ENCODE measurements at places on chromosomes 4 and X.

DNA sequence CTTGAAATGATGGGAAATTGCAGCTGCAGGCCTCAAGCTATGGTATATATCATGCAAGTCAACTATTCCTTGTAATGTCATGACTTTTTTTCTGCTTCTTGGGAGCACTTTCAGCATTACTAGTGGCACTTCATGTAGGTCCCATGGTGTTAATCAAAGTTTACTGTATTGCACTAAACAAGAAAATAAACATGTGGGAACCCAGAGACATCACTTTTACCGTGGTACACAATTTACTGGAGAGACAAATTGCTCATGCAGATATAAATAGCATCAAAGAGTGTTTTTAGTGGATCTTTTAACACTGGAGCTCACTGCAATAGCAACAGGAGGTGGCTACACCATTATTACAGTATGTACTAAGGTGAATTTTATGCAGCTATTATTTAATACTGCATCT, 79.2 kb downstream of the UNC5C start:
- no peak for DNase-seq

DNA sequence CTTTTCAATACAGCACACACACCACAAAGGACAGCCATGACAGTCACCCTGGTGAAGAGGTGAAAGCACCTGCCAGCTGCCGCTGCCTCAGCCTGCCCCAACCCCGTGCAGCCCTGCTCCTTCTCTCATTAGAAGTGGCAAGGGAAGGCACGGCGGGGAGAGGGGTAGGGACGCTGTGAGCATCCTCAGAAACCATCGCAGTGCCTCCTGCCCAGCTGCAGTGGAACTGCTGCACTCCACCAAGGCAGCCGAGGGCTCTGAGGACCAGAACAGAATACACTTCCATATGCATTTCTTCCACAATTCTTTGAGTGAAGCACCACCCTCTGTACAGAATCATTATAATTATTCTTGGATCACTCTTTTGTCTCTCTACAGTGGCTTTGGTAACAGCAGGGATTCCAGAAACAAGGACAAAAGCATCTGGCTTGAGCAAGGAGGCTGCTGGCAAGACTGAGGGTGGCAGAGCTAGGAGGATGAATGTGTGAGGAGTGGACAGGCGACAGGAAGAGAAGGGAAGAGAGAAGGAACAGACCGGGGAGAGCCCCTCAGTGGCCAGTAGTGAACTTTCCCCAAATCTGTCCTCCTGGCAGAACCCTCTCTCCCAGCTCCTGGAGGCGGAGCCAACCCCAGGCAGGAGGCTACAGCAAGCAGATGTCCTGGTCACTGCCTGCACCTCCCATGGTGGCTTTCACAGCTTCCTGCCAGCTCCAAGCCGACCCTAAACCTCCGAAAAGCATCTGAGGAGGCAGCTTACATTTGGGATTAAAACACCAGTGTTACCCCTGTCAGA, 73.2 kb downstream of the MTNR1A start:
- DNase-seq, result no peak

DNA sequence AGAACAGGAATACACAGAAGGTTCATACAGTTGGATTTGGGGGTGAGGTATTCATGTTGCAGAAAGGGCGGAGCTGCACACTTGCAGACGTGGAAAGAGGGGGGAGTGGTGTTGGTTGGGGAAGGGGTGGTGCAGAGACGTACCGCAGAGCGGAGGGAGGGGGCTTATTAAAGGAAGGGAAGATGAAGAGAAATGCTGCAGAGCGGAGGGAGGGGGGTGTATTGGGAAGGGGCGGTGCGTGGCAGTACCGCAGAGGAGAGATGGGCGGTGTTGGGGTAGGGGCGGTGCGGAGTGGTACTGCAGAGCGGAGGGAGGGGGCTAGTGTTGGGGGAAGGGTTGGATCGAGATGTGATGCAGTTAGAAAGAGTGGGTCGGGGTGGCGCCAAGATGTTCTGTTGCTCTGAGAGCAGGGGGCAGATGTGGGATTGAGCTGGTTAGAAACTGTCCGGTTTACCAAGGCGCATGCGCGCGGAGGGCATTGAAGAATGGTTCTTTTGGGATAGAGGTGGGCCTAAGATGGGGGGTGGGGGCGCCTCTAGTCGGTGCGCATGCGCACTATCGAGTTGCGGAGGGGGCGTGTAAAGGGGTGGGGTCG, 900 bp downstream of the TRO start:
- DNase-seq, result peak; percentile 93

DNA sequence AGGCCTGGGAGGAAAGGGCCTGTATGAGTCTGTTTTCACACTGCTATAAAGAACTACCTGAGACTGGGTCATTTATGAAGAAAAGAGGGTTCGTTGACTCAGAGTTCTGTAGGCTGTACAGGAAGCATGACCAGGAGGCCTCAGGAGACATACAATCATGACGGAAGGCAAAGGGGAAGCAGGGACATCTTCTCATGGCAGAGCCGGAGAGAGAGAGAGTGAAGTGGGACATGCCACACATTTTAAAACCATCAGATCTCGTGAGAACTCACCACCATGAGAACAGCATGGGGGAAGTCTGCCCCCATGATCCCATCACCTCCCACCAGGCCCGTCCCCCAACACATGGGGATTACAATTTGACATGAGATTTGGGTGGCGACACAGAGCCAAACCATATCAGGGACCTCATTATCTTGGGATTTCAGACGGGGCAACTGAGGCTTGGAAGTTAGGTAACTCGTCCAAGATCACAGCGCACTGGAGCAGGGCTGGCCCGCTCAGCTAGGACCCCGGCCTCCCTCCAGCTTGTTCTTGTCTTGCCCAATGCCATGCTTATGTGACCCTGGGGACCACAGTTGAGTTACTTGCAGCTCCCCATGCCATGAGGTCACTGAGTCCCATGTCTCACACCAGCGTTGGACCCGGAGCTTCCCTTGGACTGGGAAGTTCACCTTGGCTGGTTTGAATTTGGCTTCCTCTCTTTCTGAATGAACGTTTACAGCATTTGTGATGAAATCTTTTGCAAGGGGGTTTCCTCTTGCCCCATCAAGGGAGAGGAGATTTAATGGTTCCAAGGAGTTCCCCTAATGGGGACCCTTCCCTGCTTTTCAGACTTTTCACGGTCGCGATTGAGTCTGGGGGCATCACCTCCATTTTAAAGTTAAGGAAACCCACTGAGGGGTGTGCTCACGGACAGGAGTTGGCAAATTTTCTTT, 18.1 kb downstream of the HTRA3 start:
- no peak for DNase-seq

- DNase-seq, result peak; percentile 8
These were observed 128.5 kb downstream of the LARP7 start for GRCh38 chr4:112765317-112765974.

GRCh38 chr4:138948918-138949317, 66.7 kb upstream of the NOCT start:
- DNase-seq, result no peak

GRCh38 chr4:88745175-88745574, 47.5 kb upstream of the NAP1L5 start:
- DNase-seq, result no peak

DNA sequence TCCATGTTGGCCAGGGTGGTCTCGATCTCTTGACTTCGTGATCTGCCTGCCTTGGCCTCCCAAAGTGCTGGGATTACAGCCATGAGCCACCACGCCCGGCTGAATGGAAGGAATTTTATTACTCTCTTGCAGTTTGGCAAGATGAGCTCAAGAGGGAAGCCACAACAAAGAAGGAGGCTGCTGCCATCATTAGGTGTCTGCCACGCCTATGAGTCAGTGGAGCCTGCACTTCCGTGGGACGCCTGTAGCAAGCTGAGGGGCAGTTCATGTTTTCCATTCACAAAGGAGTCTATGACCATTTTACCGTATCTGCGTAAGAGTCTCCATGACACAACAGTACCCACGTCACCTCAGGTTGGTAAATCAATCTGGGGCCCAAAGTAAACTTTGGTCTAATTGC, 51.2 kb upstream of the CHRNA9 start:
- no peak for DNase-seq

GRCh38 chr4:38560340-38560739, 103.7 kb upstream of the KLF3 start:
- DNase-seq, result no peak

DNA sequence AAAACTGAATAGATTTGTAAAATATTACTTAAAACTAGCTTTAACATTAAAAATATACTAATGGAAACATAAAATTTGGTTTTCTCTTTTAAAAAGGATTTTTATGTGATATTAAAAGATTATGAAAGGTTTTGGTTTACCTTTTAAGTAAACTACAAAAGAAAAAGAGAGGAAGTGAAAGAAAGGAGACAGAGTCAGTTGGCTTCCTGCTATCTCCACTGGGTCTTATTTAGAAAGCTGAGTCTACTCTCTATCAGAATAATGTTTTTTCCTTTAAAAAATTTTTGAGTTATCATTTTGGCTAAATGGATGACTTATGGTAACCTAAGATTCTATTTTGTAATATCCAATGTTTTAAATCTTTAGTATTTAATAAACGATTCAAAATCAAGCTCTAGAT, 21.6 kb upstream of the ATP8A1 start:
- DNase-seq, result no peak

DNA sequence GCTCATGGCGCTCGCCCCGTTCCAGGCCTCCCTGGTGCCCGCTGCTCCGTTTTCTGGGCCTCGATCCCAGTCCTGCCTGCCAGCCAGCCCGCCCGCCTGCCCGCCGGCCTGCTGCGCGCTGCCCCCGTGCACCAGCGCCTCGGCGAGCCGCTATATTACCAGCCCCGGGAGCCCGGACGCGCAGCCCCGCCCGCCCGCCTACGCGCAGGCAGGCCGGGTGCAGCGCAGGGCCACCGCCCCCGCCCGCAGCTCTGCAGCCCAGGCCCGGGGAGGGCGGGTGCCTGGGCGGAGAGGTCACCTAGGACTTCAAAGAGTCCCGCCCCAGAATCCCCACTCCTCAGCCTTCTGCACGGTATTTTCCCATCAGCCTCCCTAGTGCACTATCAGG, at the start of gene MAOB:
TSS of gene MAOB (minus strand) at position 157 of the 388 bp plus-strand sequence. CDS start at position 6, 151 bp downstream.
- no peak for DNase-seq

DNA sequence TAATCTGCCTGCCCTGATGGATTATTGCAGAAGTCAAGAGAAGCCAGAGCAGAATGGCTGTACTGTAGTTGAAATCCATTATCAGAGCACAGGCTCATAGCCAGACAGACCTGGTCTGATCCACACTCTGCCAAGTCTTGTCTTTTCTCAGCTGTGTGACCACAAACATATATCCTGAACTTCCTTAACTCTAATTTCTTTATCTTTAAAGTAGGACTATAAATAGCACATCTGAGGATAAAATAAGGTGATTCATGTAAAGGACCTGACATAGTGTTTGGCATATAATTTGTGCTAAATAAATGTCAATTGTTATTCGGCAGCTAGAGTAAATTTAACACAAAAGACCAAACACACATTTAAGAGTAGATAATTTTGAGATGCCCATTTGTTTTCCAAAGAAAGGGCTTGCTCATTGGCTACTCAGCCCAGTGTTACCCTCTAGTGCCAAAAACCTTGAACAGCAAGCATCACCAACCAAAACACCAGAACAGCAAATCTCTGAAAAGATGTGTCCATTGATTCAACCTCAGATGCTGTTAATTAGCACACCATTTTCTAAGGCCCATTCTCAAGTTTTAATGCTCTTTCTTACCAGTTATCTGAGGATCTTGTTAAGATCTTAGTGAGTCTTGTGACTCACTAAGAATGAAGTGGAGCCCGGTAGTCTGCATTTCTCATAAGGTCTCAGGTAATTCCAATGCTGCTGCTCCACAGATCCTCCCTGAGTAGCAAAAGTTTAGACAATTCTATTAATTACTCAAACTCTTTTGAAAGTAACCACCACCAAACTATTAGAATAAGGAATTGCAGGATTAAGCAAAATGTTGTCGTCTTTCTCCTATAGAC, 108.8 kb downstream of the HHIP start:
- DNase-seq, result peak; percentile 5

- DNase-seq, result no peak
These were observed 116.6 kb upstream of the FAT1 start for GRCh38 chr4:186840222-186840701.

GRCh38 chrX:64093761-64094160, 111.7 kb downstream of the AMER1 start:
- DNase-seq, result no peak

DNA sequence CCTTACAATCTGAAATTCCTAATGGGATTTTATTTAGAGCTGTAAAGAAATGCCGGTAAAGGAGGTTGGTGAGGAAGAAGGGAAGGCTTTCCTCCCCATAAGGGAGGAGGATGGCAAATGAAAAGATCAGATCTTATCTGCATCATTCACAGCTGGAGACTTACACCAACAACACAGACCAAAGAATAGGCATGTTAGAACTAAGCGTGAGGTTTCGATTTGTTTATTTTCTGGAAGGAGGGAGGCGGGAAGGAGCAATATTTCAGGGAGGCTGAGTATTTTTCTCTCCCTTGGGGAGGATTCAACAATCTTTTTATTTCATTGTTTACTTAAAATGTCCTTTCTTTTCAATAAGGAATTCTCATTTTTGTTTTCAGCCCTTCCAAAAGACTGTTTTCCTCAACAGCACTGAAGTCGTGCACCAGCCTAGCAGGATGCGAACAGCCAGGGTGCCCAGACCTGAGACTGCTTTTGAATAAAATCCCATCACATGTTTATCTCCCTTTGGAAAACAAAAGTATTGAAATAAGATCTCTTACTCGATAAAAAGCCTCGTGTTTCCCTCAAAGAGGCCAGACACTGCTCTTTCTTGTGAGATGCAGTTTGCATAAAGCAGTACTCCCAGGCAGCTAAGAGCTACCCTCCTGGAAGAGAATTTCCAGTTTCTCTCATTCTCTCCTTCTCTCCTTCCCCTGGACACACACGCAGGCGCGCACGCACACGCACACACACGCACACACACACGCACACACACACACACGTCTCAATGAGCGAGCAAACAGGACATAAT, 236.1 kb downstream of the MGST2 start:
- DNase-seq, result no peak

- peak; percentile 77 for DNase-seq
These were observed 77.2 kb upstream of the BCOR start for GRCh38 chrX:40174854-40175510.

DNA sequence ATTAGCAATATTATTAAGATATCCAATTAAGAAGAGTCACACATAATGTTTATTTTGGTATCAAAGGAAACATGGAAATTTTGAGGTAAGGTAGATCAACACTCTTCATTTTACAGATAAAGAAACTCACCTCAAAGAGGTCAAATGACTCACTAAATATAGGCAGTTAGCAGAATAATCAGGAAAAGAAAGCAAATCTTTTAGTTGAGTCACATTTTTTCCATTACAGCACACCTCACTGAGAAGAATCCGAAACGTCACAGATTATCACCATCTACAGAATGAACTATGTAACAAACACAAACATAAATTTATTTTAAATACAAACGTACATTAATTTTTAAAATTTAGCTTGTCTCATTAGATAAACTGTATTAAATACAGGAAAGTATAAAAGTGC, 70.1 kb downstream of the TMEM47 start:
- DNase-seq, result no peak

- no peak for DNase-seq
These were observed 182.5 kb upstream of the GALNT7 start for GRCh38 chr4:172986114-172986513.

- DNase-seq, result no peak
These were observed 242.5 kb upstream of the PRPS2 start for GRCh38 chrX:12548746-12549145.

Measured in SHP77 (cell line).